ENCODE measurements at places on chromosomes 7 and 10. TPM values are rescaled to one million over a fixed set of nuclear protein-coding genes. Genes with fewer than 3 reads are reported as not detected.

CLCN1 gene
- total RNA-seq = not detected

DNA sequence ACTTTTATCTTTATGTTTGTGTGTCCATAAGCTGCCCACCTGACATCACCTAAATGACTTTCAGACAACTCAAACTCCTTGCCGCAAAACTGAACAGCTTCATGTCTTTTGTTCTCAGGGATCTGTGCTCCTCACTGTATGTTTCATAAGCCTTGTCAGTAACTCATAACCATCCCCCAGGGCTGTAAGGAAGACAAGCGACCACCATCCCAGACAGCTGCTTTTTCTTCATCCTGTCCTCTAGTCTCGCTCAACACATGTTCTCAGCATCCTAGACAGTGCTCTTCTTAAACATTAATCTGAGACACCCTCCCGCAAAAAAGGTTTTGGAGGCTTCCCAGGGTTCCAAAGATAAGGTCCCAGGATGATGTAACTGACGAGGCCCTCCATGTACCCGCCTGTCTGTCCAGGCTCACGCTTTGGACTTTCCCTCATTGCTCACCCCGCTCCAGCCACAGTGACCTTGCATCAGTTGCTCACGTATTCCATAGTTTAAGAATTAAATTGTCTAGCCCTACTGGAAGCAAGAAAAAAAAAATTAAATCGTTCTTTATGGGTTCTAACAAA, 69.8 kb downstream of the MAP3K8 start:
- DNase-seq = no peak

SLC18A2 gene
- 0.72 TPM for total RNA-seq

DNA sequence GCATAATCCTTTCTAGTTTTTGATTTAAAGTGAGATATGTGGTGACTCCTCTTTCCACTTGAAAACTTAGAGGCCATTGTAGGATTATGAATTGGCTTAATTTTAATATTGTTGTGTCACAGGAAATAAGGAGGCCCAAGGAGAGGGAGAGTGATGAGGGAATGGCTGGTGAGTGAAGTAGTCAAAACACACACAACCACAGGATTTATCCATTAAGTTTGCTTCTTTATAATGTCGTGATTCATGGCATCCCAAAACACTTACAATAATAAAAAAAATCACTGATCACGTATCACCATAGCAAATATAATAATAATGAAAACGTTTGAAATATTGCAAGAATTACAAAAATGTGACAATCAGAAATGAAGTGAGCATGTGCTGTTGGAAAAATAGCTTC, 1215.5 kb upstream of the LRRTM3 start:
- no peak for DNase-seq

GRCh38 chr10:30019468-30019867, 39.9 kb downstream of the JCAD start:
- no peak for DNase-seq
